Breast epithelium (tissue), 4 donors: ENCODE measurements at places on chromosomes 7 and 10. TPM values are rescaled to one million over a fixed set of nuclear protein-coding genes. Genes with fewer than 3 reads are reported as not detected.

The SPDYE9 gene
- total RNA-seq = not detected

The MICALL2 gene
- 20.0 TPM for total RNA-seq

DNA sequence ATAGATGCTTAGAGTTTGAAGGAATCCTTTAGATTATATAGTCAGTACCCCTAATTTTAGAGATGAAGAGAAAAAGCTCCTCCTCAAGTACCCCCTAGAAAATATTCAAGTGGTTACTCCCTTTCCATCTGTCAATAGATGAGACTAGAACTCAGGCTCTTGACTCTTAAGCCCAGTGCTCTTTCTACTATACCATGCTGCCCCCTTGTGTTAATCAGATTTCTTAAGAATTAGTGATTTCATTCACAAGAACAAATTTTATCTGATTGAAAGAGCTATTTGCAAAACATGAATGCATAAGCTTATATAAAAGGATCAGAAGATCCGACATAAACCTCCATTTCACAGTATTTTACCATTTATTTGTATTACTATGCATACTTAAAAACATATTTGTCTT is 179.3 kb downstream of the TFEC start:
- no peak for DNase-seq

DNA sequence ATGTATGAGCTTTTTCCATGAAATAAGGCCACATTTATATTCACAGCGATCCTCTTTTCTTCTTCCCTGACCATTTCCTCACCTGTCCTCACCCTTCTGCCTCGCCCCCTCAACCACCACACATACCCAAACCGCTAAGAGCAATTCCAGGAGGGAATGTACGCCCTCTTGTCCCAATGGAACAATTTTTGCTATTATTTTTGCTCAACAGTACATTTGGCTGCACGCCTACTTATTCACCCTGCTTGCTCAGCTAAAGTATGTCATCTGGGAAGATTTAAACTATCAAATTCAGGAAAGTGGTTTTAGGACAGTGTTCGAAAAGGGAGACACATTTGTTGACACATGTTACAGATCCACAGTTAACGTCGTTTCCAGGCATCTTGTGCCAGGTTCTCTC is 252.7 kb downstream of the NEBL start:
- DNase-seq = no peak

DNA sequence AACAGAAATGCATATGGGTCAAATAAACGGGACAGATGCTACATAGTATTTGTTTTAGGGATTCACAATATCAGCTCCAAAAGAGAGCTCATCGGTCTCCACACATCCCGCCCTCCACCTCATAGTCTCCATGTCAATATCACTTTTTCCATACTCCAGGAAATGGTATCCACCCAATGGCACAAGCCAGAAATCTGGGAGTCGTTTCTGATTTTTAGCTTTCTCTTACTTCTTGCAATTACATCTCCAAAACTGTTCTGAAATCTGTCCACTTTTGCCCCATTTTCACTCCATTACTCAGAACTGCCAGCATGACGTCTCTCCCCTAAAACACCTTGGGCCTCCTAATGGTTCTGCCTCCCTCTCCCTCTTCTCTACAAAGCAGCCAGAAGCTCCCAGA is 47.4 kb upstream of the EZH2 start:
- no peak for DNase-seq

GRCh38 chr10:109474812-109475211 is 448.5 kb downstream of the XPNPEP1 start:
- DNase-seq = no peak

GRCh38 chr7:106890952-106891351 is 25.9 kb downstream of the PIK3CG start:
- no peak for DNase-seq

- no peak for DNase-seq
Measured at GRCh38 chr7:8117195-8117594, 144.8 kb downstream of the ICA1 start.

GRCh38 chr7:23299770-23300300 is 696 bp downstream of the MALSU1 start:
- DNase-seq = no peak

GRCh38 chr10:71349406-71349805 is 30.3 kb downstream of the SLC29A3 start:
- no peak for DNase-seq

DNA sequence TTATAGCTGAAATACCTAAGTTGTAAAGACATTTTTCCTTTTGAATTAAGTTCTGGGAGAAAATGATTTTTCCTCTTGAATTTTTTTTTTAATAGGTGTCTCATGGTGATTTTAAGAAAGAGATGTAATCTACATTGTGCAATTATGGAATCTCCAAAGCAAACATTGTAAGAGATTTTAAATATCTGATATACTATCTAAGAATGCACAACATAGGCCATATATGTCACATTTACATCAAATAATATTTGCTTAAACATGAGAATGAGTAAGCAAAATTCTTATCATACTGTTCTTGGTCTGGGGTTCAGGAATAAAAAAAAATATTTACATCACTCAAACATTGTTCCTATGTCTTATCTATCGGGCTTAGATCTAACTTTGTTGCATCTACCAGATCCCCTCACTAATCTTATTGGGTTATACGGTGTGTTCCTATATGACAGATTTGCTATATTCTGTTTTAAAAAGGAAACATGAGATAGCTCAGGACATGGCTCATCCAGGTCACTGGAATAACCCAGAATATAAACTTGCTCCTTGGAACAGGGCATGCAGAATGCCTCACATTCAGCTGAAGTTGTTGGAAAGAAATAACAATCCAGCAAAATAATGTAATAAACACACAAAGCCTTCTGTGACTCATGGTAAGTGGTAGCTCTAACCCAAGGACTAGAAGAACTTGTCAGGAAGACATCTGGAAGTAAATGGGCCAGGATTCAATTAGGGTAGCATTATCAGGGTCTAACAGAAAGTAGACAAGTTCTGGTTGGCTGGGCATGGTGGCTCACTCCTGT is 794.7 kb downstream of the IPMK start:
- DNase-seq = no peak

DNA sequence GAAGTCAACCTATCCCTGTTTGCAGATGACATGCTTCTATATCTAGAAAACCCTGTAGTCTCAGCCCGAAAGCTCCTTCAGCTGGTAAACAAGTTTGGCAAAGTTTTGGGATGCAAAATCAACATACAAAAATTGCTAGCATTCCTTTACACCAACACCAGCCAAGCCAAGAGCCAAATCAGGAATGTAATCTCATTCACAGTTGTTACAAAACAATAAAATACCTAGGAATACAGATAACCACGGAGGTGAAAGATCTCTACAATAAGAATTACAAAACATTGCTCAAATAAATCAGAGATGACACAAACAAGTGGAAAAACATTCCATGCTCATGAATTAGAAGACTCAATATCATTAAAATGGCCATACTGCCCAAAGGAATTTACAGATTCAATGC is 50.4 kb upstream of the ZNF365 start:
- DNase-seq = no peak
